ENCODE measurements at places on chromosomes 4 and X.
A peak's percentile ranks its signal among the peaks of the same experiment; 100 is the strongest.

DNA sequence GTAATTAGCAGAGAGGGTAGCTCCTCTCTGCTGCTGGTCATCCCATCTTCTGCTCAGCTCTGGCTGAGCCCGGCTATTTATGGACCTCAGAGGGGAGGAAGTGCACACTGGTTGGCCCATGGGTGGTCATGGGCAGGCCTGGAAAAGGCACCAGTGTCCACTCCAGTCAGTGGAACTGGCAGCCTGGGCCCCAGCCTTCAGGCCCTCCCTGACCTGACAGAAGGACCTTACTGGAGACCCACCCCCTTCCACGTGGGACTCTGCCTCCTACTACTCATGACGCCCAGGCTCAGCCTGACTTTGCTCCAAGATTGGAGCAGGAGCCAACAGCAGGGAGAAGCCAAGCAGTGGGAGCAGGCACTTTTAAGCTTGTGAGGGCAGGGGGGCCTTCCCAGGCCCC lies 8.0 kb upstream of the ART3 start:
- DNase-seq: no peak

DNA sequence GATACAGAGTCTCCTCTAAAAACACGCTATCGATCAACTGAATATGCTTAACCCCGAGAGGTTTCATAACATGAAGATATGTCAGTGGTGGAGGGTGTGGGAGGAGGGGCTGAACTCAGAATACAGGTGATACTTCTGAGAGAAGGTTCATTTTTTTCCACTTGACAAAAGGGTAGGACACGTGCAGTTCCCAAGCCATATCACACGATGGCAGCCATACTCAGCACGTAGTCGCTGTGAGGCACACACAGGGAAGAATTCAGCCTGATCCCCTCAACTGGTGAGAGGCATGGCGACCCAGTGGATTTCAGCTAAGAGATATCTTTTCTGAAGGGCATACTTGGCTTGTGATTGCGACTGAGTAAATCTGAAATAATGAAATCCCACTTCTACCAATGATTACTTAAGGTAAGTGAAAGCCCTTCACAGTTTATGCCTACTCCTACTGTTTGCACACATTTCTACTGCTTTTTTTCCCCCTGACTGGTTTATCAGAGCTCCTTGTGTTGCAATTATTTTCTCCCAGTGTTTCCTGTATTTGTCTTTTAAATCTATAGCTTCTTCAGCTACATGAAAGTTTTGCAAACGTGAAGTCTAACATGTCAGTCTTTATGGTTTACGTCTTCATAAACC lies 133.1 kb downstream of the CORIN start:
- DNase-seq: peak; percentile 41

GRCh38 chrX:20060961-20061748 lies 55.6 kb downstream of the MAP7D2 start:
- no peak for DNase-seq

DNA sequence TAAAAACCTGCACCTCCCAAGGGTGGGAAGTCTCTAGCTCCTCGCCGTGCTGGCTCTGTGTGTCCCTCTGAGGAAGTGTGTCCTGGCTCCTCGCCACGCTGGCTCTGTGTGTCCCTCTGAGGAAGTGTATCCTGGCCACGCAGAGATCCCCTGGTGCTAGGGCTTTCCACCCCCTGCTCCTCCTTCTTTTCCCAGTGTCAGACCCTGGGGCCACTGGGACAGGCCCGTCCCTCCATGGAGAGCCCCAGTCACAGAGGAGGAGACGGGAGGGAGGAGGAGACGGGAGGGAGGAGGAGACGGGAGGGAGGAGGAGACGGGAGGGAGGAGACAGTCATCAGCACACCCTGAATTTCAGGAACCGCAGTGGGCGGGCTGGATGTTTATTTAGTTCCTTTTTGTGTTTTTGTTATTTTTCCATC lies 53.8 kb upstream of the HGFAC start:
- DNase-seq: peak; percentile 62

- peak; percentile 81 for DNase-seq
Measured at GRCh38 chr4:20464381-20464780, 212.7 kb downstream of the SLIT2 start.

- DNase-seq: no peak
Measured at GRCh38 chr4:1822568-1823544, 29.8 kb downstream of the FGFR3 start.

DNA sequence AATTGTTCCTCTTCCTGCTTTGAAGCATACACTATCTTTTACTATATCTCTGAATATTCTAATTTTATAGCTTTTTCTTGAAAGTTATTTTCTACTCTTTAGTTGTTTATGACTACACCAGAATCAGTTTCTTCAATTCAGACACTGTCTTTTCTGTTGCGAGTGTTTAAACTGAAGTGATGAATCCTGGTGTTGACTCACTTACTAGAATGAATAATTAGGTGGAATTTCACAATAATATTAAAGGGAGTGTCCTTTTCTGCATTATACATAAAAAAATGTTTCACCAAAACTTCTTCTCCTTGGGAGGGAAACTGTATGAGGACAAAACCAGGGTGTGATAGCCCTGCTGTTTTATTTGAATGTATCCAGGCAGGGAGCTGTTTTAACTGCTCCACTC lies 1383.1 kb downstream of the C4orf33 start:
- peak; percentile 21 for DNase-seq

GRCh38 chr4:110201502-110201901 lies 3.1 kb upstream of the ELOVL6 start:
- no peak for DNase-seq

GRCh38 chr4:113008716-113009115 lies 40.7 kb upstream of the ANK2 start:
- no peak for DNase-seq

DNA sequence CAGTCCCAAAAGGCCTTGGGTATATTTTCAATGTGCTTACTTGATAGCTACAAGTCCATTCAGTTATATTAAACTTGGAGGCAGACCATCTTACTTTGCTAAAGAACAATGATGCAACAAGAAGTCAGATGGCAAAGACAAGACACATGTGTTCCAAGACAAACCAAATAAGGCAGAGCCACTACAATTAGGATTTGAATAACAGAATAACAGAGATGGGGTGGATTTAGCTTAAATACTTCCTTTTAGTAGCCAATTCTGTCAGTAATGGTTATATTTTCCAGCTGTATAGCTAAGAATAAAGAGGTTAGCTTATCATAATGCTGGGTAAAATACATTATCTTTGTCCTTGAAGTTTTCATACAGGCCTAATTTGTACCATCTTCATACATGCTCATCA lies 37.7 kb upstream of the FRAS1 start:
- no peak for DNase-seq

DNA sequence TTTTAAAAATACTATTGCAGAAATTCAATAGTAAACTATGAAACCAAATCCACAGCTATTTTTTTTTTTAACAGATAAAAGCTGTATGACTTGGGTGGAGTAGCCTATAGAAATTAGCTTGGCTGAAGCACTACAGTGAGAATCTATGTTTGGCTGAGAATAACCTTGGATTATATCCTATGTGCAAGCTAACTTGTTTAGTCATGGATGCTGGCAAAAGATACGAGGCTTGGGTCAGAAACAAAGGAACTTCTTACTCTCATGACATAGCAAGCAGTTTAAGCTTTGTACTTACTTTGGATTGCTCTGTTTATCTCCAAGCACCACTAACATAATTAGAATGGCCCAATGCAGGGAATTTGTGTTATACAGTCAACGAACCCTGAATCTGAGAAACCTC lies 119.2 kb upstream of the GRID2 start:
- no peak for DNase-seq

- no peak for DNase-seq
Measured at GRCh38 chr4:82419451-82419850, 10.8 kb downstream of the HNRNPDL start.

GRCh38 chr4:109278594-109279031 lies 23.8 kb downstream of the COL25A1 start:
- no peak for DNase-seq

DNA sequence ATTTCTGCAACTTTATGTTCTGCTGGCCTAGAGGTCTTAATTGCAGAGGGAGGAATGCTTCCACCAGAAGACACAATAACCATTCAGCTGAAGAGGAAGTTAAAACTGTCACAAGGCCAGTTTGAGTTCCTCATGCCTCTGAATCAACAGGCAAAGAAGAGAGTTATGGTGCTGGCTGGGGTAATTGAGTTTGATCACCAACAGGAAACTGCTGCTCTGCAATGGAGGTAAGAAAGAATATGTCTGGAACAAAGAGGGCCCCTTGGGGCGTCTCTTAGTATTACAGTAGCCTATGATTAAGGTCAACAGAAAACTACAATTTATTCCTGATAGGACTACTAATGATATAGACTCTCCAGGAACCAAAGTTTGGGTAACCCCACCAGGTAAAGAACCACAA lies 744.0 kb downstream of the FSTL5 start:
- no peak for DNase-seq

DNA sequence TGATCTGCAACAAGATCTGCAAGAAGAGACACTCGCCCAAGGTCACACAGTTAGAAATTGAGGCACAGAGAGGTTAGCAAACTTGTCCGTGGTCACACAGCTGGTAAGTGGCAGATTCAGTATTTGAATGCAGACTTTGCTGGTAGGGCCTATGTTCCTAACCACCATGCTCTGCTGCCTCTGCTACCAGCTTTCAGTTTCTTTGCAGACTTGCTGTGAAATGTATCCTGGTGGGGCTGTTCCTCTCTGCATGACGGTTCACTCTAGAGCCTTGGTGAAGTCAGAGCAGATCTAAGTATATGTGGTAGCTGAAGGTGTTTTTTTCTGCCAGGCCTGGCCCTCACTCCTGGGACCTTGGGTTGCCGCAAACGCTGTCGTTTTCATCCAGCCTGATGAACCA lies 87.1 kb downstream of the BEND2 start:
- no peak for DNase-seq

DNA sequence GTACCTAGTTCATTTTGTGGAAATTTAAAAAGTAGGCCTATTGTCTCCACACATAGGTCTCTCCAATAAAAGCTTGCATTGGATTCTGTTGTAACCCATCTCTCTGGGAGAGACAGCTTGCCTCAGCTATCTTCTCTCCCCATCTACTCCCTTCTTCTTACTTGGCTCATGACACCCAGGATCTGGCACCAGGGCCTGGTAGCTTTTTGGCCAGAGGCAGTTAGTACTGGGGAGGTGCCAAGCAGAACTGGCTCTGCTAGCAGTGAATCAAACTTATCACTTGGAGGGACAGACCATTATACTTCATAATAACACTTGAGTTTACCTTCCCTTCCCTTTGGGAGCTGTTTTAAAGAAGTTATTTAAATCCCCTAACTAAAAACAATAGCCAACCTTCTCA lies 31.8 kb downstream of the PLAC1 start:
- DNase-seq: no peak

- no peak for DNase-seq
Measured at GRCh38 chr4:143253166-143253565, 68.4 kb downstream of the USP38 start.

DNA sequence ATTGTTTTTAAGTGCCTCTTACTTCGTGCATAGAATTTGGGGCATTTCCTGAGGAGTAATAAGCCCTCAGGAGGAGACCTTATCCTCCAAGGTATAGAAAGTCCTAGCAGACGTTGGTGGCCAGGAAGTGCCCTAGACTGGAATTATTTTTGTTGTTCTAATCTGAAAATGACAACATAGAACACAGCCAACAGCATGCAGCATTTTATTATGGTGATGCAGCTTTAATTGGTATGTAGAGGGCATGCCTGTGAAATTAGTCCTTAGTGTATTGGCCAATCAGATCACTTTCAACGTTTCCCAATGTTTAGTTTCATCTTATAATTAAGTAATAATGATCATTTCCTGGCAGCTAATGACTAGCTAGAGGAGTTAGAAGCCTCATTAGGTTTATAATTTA lies 199.2 kb downstream of the SHROOM3 start:
- DNase-seq: peak; percentile 82

DNA sequence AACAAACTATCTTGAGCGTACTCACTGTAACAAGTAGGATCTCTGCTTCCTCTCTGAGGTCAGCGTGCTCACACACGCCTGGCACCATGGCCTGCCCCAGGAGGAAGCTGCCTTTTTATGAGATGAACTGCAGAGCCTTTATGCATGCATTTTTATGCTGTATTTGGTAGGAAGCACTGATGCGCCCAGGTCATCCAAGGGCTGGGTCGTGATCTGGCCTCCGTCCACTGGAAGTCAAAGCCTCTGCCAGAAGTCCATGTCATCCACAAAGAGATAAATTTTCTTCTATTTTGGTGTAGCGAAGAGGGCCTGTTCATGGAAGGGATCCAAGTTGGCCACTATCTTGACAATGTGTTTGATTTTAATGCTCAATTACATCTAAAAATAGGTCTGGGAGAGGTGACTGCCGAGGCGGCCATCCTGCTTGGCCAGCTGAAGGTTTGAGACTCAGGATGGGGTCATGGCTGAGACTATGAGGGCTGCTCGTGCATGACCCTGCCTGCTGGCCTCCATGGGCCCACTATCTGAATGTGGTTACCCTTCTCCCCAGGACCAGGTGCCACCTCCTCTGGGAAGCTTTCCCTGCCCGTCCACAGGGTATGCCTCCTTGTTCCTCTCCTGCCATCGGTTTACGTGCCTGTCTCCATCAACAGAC lies 50.3 kb downstream of the HTRA3 start:
- no peak for DNase-seq

GRCh38 chrX:131239057-131239456 lies 50.0 kb downstream of the IGSF1 start:
- DNase-seq: no peak

- DNase-seq: no peak
Measured at GRCh38 chr4:44256414-44256813, 192.2 kb downstream of the KCTD8 start.

GRCh38 chrX:96719161-96719875 lies 34.7 kb downstream of the DIAPH2 start:
- DNase-seq: no peak

DNA sequence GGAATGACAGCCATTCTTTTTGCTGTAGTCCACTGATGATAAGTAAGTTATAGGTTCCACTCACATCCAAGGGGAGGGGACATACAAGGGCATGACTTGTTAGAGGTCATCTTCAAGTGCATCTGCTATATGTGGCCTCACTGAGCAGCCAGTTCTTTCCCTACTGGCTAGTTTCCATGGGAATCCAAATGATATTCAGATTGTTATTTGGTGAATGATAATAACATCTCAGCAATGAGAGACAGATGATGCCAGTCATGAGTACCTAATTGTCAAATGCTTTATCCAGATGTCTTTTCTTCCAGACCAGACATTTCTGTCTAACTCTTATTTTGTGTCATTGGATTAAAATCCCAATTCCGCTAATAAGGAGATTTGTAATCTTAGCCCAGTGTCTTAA lies 460.4 kb upstream of the BOD1L1 start:
- DNase-seq: no peak
